ENCODE measurements at places on chromosomes 2 and 18.

DNA sequence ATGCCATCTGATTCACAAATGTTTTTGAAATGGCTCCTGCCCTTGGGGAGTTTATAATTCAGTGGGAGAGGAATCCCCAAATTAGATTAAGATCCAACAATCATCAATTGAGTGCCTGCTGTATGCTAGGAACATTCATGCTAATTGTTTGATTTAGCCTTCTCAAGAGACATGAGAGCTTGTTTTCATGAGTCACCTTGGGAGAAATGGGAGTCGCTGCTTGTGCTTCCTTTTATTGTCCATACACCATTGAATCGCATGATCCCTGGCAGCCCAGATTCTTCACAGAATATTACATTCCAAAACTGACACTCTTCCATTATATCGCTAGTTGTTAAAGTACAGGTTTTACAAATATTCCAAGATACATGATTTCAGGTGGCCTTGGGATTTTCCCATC lies 106.0 kb upstream of the MAP3K20 start:
- DNase-seq: no peak

- DNase-seq: no peak
These were observed 35.9 kb downstream of the INPP4A start for GRCh38 chr2:98480598-98480997.

DNA sequence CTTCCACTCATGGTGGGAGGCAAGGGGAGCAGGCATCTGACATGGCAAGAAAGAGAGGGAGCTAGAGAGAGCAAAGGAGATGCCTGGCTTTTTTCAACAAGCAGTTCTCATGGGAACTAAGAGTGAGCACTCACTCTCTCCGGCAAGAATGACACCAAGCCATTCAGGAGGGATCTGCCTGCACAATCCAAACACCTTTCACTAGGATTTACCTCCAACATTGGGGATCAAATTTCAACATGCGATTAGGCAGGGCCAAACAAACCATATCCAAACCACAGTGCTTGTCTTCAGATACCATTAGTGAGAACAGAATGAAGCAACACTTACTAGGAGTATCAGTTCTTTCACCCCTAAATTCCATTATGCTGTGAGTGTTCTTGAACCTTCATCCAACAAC lies 77.3 kb downstream of the FIGN start:
- no peak for DNase-seq

GRCh38 chr2:105417857-105418436 lies 19.1 kb upstream of the FHL2 start:
- DNase-seq: no peak

GRCh38 chr2:214484239-214484638 lies 73.4 kb downstream of the VWC2L start:
- no peak for DNase-seq

- DNase-seq: no peak
These were observed 265.5 kb upstream of the NCKAP5 start for GRCh38 chr2:133833746-133834145.

GRCh38 chr2:229300790-229301189 lies 29.7 kb upstream of the PID1 start:
- DNase-seq: no peak

DNA sequence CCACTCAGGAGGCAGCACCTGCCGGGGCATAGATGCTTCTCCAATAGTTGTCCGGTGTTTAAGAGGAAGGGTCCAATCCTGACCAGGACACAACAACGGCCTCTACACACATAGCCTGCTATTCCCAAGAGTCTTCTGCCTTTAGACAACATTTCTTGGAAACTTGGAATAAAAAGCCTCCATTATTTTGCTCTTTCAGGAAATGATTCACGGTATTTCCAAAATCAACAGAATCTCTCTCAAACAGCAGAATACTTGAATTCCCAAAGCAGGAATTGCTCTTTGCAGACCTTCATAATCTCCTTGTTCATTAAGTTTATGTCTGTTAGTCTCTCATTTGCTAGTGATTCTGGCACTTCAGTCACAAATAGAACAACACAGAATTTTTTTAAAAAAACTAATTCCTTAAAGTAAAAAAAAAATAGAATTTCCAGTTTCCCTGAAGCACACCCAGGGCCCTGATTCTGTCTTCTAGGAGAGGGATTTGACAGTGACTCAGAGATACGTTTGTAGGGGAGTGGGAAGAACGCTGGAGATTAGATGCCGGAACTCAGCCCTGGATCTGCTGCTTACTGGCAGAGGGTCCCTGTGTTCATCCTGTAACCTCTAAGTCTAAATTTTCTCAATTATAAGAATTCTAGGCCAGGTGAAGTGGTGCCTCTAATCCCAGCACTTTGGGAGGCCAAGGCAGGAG lies 74.7 kb downstream of the NAB1 start:
- DNase-seq: peak; percentile 49

DNA sequence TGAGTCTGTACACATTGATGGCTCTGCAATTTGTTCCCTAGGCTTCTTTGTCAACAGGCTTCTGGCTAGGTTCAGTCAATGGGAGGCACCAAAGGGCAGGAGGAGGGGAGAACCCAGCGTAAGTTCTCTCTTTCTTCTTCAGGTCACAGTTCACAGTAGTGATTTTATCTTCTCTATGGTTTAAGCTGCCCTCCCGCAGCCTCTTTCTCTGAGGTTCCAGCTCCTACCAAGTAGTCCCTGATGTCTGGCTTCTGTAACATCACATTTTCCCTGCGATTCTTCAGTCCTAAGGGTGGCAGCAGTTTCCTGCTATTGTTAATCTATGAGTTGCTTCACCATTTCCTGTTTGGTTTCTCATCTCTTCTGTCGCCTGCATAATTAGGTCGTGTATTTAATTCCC lies 107.4 kb downstream of the CPO start:
- no peak for DNase-seq

DNA sequence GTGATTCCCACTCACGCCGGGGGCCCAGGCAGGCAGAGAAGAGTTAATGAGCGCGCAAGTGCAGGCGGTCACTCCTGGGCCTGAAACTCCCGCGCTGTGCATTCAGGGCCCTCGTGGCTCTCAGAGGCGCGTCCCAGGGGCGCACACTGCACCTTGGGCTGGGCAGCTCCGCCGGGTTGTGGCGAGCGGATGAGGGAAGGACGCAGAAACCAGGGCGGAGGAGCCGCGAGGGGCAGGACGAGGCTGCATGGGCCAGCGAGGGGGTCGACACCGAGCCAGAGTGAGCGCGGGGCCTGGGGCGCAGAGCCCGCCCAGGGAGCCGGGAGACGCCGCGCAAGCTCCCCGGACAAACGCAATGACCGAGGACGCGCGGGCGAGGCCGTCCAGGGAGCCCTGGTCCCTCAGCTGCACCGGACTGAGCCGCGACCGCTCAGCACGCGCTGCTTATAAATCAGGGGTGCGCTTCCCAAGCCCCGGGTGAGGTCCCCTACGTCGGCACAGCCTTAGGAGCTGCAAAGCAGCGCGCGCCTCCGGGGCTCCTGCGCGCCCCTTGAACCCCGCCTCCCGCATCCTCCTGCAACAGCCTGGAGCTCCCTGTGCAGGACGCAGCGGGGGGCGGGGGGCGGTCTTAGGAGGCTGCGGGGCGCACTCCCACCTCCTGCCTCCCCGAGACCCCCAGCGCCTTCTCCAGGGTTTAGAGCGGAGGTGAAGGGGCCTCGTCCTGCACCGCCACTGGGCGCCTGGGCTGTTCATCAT lies 180.2 kb upstream of the ALKAL2 start:
- no peak for DNase-seq

GRCh38 chr2:40321016-40321623 lies 130.8 kb downstream of the SLC8A1 start:
- no peak for DNase-seq

DNA sequence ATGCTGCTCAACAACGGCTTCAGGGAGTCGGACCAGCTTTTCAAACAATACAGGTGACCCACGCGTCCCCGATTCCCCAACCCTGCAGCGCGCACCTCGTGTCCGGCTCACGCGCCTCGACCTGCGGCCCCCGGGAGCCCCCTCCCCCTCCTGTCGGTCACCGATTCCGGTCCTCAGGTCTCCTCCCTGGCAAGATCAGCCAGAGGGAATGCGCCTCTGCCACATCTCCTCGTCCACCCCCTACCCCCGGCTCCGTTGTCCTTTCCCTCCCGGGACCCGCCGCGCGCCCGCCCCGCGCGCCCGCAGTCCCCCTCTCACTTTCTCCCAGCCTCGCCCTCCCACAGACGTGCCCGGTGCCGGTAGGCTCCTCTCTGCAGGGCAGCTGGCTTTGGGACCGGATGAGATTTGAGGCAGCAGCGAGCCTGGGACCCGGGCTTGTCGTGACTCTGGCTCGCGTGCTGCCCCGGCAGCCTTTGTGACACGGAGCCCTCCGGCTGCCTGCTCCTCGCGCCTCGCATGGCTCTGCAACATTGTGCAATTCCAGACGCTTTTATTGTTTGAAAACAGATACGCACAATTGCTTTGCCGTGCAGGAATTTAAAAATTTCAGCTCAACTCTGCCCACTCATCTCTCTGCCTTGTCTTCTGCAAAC lies 558 bp downstream of the TTC39C start:
- no peak for DNase-seq

GRCh38 chr2:36079793-36080192 lies 275.8 kb upstream of the CRIM1 start:
- DNase-seq: no peak

GRCh38 chr2:39623917-39624316 lies 41.8 kb upstream of the TMEM178A start:
- DNase-seq: no peak

GRCh38 chr2:37856101-37856751 lies 68.9 kb upstream of the RMDN2 start:
- no peak for DNase-seq

DNA sequence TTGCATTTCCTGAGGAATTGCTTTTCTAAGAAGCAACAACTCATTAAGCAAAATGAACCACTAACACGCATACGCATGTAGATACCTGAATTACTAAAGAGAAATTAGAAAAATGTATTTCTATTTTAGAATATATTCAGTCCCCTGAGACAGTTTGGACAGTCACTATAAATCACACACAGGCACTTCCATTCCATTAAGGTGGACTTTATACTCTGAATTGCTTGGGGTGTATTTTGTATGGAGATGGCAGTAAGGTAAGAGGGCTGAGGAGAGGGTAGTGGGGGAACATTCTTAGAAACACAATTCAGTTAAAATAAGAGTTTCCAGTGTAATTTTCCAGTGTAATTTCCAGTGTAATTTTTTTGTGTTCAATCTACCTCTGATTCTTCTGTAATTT lies 1.8 kb downstream of the CCDC141 start:
- DNase-seq: no peak

DNA sequence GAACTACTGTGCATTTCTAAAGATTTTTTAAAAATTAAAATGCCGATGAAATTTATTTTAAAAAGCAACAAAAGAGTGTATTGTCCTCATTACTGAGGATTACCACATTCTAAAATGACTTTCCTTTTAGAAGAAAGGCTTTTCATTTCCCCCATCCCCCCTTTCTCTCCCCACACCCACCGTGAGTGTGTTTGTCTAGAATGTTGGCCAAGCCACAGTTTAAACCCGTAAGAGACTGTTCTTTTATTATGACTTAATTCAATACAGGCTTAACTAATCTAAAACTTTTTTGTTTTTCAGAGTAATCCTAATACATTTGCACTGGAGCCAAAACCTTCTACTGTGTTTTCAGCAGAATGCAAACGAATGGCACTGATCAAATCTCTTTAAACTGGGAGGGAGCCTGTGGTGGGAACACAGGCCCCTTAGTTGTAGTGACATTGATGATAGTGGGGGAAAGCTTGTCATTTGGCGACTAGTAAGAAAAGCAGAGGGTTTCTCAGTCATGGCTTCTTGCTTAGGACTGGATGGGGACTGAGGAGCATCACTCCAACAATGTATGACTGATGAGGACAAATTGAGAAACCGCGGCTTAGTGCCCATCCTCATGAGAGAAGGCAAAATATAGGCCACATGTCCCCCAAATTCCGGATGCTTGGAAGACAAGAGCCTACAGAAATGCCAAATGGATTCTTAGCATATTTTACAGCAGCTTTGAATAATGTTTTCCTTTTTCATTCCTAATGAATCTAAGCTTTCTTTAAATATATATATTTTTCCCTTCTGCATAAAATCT lies 154.0 kb upstream of the SMIM21 start:
- peak; percentile 24 for DNase-seq

DNA sequence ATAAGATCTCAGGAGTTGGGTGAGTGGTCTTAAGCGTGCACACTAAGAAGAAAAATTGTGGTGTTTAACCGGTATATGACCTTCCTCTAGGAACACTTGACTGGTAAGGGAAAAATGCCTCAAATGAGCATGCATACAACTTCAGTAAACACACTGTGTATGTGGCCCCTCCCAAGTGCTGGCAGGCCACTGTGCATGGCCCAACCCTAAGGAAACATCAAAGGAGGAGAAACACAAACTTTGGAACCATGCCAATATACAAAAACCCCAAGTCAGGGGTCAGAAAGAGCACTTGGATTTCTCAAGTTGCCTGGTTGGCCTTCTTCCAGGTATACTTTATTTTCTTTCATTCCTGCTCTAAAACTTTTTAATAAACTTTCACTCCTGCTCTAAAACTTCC lies 308.9 kb upstream of the LRRTM4 start:
- DNase-seq: no peak

DNA sequence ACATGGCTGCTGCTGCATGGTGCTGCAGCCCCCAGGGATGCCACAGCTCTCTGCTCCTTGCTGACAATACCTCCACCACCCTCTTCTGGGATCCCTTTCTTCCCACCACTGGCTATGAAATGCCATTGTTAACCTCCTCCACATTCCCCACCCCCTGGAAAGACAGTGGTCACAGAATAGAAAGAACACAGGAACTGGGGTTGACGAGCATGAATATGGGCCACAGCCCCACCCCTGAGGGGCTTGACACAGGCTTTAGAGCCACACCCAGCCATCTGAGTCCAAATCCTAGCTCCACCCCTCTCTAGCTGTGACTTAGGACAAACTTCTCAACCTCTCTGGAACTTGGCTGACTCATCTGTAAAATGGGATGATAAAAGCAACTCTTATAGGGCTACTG lies 47.3 kb downstream of the TMEM163 start:
- no peak for DNase-seq

- DNase-seq: no peak
These were observed 9.2 kb downstream of the IRS1 start for GRCh38 chr2:226790431-226790830.
